ENCODE measurements at places on chromosomes 1 and 21. TPM values are rescaled to one million over a fixed set of nuclear protein-coding genes. Genes with fewer than 3 reads are reported as not detected.

A3GALT2 gene
- not detected for total RNA-seq

AVPR1B gene
- not detected for total RNA-seq

IFNGR2 gene
- 20.7 TPM for total RNA-seq

GRCh38 chr1:202623075-202623474 is 87.2 kb downstream of the SYT2 start:
- DNase-seq: no peak

- DNase-seq: no peak
Observed at GRCh38 chr1:180278596-180279395, 48.7 kb downstream of the LHX4 start.

FAM43B gene
- not detected for total RNA-seq

Measured in CD4-positive, alpha-beta memory T cell (primary cell).